ENCODE measurements at places on chromosomes 5 and 9.

DNA sequence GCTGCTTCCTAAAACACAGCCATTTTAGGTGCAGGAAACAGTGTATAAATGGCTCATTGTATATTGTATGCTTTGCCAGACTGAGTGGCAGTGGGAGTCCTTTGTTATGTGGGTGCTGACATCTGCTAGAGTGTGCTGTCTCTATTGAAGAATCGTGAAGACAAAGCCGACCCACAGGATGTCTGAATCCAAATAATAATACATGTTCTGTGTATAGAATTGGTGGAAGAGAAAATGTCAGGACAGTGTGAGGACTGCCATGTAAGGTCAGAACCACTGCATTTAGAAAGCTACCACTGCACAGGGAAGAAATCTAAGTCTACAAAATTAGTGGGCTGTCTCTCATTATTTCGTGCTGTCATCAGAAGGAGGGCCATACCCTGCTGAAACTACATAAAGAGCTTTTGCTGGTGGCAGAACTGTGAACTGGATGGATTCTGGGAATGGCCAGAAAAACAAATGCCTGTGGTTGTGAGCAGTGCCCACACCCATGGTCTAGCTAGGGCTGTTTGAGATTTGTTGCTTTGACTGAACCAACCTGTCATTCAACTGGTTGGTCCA lies 2.5 kb downstream of the IL7R start:
- DNase-seq, result no peak

GRCh38 chr9:127347831-127348776 lies 48.9 kb upstream of the SLC2A8 start:
- no peak for DNase-seq

GRCh38 chr9:82052081-82052480 lies 63.5 kb downstream of the SPATA31D1 start:
- no peak for DNase-seq

GRCh38 chr9:4640027-4640426 lies 22.1 kb upstream of the PLPP6 start:
- DNase-seq, result peak; percentile 42

GRCh38 chr5:132103969-132104391 lies 30.4 kb downstream of the CSF2 start:
- DNase-seq, result no peak

DNA sequence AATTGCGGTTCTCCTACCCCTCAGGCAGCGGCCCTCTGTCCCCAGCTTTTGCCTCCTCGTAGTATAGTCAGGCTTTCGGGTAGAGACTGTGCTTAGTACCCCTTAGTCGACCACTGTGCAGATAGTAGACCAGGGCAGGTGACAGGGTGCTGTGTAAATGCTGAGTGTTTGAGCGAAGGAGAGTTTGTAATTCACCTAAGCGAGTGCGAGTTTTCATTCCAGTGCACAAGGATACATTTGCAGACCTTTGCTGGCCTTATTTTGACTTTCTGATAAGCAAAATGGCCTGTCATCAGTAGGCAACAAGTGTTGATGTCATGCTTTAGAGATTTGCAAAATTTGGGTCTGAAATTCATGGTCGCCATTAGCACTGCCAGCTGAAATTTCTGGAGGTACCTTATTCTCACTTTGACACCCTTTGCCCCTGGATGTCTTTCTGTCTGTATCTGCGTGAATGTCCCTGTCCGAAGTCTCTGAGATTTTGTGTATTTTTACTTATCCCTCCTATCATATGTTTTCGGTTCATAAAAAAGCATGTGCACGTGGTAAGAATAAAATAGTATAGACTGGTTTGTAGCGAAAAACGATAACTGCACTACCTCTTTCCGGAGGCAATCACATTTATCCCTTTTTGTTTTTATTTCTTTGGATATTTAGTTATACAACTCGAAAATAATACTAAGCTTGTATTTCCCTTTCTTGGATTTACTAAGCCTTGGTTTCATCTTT lies 1.9 kb downstream of the LMNB1 start:
- DNase-seq, result no peak

DNA sequence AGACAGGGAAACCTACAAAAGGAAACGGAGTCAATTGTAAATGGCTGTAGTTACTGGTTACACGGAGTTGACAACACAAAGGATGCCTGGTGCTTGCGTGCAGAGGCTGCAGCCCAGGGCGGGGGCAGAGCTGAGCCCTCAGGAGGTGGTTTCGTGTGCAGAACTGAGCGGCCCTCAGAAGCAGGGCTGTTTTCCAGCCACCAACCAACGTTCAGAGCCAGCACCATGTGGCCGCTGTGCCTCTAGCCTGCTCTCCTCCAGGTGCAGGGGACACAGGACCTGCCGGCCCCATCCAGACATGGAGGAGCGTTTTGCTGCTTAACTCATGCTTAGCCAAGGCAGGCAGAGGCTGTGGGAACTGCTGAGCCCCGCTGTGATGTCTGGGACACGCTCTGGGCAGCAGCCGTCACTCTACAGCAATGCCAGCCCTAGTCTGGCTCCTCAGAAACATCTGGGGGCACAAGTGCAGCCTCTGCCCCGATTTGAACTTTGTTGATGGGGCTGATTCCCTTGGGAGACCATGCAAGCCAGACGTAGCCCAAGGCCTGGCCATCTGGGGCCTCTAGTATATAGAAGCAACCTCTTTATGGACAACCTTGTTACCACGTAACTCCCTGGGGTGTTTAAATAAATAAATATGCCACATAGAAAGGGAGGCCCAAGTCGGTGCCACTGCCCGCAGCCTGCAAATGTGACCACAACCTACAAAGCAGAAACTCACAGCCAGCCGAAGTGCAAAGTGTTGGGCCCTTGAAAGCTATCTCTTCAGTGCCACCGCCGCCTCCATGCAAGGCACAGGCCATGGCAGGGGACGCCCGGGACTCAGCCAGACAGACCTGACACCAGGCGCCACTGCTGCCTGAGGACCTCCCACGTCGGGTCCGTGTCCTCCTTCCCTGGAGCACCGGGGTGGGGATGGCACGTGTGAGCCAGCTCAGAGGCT lies 42.1 kb downstream of the NKD2 start:
- no peak for DNase-seq

DNA sequence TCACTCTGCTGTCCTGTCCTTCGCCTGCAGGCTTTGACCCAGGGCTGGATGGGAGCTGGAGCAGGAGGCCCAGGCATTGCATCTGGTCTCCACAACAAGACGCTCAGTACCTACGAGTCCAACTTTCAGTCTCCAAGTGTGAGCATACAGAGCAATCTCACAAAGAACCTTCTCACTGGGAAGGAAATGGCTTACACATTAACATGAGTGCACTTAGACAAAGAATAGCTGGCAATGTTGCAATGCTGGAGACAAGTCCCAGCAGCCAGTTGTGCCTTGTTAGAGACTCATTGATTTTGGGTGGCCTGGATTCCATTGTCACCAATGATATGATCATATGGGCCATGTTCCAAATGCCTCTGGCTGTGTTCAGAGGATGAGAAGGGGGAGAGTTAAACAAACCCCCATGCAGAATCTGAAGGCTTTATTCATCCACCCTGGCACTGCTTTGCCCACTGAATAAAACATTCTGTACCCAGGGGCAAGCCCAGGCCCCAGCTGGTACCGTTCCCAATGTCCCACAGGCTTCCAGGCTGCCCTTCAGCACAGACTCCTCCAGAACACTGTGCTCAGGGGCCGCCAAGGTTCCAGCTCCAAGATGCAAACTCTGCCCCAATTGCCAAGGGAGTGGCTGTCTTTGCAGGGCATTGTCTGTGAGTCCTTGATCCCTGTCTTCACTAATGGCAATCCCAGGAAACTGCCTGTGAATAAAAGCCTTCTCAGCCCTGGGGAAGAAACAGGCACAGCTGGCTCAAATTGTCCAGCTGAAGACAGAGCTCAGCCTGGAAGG lies 185.5 kb downstream of the HSD17B3 start:
- DNase-seq, result no peak

DNA sequence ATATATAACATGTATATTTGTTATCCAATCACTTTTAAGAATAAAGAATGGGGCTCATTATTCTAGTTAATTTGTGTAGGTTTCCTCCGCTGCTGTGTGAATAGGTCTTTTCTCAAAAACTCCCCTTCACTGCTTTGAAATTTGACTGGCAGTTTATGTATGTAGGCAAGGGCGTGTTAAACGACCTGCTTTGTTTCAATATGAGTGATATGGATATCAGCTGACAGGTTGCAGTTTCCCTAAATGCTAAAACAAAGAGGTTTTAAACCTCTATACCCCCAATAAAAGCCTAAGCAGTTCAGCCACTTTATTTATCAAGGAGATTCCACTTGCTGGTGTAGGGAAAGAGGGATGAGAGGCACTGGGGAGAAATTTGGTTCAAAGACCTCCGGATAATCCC lies 159.6 kb downstream of the TMEM167A start:
- DNase-seq, result no peak

- no peak for DNase-seq
Measured at GRCh38 chr9:92324889-92325268, 271 bp downstream of the NOL8 start.

- peak; percentile 45 for DNase-seq
Measured at GRCh38 chr5:115246361-115246991, 16.2 kb downstream of the PGGT1B start.

DNA sequence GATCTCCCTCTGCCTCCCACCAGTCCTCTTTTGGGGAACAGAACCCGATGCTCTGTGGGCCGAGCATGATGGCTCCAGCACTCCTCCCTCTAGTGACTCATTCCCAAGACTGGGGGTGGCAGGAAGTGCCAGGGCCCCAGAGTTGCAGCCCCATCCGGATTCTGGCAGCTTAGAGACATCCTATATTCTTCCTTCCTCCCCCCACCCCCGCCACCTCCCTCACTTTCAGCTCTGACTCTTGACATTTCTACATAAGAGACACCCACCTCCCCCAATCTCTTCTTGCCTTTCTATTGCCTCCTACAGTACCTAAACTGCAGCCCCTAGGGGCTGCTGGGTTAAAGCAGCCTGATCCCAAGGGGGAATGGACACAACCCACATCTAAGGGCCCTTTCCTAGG lies 47.1 kb upstream of the MATR3 start:
- no peak for DNase-seq

GRCh38 chr9:86324308-86324707 lies 29.9 kb downstream of the TUT7 start:
- DNase-seq, result no peak

DNA sequence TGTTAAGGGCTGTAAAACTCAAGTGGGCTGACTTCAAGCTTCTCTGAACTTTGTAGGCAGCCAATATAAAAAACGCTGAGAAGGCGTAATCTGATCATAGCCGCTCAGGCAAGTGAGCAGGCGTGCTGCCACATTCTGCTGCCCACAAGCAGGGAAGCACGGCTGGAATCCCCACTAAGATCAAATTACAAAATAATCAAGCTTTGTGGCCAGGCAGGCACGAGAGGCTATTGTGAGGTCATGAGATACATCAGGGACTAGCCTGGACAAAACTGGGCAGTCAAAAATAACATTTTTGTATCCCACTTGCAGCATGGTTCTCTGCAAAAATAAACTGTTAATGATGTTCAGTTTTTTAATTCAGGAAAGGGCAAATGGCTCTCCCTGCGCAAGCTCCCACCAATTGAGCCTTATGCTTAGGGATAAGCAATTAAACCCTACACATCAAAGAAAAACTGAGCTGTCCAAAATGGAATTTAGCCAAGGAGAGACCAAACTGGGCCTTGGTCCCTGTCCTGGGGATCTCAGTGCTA lies 64.0 kb downstream of the POU5F2 start:
- peak; percentile 21 for DNase-seq

GRCh38 chr9:5870691-5871090 lies 20.0 kb upstream of the MLANA start:
- DNase-seq, result no peak

DNA sequence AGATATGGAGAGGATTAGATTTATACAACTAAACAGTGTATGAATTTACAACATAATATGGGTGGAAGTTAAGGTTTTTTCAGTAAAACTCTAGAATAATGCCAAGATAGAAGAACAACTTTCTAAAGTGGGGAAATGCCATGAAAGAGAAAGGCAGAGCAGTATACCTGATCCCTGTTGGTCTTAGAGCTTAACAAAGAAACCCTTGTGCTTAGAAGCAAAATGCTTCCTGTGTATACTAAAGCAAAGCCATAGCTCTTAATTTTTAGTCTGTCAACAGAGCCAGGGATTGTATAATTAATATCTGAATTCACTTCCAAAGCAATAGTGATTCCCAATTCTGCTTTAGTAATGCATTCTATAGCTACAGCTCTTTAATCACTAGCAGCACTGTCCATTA lies 14.4 kb downstream of the C9orf85 start:
- no peak for DNase-seq

- DNase-seq, result no peak
Measured at GRCh38 chr5:38426986-38427950, 129.2 kb downstream of the LIFR start.

DNA sequence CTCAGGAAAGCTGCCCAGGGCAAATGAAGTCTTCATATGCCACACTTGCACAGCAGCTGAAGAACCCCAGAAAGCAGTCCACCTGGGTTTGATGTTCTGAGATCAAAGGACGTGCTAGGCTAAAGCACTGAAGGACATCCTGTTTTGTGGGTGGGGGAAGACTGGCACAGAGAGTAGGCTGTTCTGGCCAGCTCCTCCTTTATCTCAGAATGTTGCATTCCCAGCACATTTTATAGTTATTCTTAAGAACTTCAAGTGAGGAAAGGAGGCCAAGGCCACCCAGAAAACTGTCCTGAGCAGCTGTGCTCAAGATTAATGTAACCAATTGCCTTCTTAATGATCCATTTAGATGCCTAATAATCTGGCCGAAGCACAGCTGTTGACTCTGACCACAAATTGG lies 10.9 kb downstream of the SHOC1 start:
- DNase-seq, result no peak

GRCh38 chr5:66694036-66694435 lies 97.8 kb downstream of the MAST4 start:
- DNase-seq, result no peak

DNA sequence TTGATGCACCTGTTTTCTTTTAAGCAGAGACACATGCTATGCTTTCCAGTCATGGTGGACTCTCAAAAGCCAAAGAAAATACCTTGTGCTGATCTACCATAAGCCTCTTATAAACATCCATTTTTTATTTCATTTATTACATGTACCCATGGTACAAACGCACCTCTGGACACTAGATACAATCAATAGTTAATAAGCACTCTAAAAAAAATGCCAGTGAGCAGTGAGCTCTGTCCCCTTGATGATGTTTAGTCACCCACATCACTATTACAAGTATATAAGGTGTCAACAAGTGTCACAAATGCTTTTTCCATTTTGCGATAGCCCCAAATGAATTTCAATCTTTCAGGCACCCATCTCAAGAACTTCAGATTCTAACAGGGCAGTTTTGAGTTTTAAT lies 5.9 kb downstream of the KLF4 start:
- DNase-seq, result no peak

GRCh38 chr5:172768573-172769341 lies 2.2 kb downstream of the DUSP1 start:
- no peak for DNase-seq

DNA sequence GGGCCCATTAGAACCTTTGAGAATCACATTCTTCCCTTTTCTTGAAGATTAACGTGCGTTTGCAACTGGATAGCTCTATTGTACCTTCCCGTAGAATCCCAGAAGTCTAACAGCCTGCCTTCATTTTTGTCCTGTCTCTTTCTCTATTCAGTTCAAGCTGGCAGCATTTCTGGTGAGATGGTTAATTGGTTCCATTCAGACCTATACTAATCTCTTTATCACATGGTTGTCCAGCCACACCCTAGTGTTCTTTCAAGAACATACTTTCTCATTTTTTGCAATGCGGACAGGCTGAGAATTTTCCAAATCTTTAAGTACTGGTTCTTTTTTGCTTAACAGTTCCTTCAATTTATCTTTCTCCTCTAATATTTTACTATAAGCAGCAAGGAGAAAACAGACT lies 26.0 kb downstream of the NUTM2F start:
- DNase-seq, result no peak

- DNase-seq, result peak; percentile 68
Measured at GRCh38 chr5:10583663-10584572, 20.0 kb downstream of the ANKRD33B start.

Measured in D341Med (cell line).